ENCODE measurements at places on chromosomes 7 and 10.

DNA sequence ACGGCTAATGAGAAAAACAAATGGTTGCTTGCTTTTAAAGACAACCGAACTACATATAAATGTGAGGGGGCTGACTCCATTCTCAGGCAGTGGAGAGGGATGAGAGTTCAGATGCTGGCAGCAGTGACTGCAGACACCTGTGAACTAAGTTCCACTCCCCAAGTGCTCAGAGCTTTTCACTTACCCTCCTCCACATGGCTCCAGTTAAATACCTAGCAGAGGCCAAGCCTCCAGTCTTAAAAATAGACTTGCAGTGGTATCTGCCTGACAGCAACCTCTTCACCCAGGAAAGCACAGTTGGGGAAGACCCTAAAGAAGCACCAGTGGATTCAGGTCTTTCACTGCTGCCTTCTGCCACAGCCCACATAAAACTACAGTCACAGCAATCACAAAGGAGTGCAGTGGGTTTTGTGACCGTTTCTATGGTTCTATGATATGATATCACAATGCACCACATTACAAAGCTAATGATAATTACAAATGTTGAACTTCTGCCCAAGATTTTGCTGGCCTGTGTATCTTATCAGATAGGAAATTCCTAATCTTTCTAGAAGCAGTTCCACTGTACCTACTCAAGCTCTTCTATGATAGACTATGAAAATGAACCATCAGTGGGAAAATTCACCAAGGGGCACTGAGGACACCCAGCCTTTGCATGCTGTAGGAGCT, 3.3 kb upstream of the ABLIM1 start:
- DNase-seq: no peak

DNA sequence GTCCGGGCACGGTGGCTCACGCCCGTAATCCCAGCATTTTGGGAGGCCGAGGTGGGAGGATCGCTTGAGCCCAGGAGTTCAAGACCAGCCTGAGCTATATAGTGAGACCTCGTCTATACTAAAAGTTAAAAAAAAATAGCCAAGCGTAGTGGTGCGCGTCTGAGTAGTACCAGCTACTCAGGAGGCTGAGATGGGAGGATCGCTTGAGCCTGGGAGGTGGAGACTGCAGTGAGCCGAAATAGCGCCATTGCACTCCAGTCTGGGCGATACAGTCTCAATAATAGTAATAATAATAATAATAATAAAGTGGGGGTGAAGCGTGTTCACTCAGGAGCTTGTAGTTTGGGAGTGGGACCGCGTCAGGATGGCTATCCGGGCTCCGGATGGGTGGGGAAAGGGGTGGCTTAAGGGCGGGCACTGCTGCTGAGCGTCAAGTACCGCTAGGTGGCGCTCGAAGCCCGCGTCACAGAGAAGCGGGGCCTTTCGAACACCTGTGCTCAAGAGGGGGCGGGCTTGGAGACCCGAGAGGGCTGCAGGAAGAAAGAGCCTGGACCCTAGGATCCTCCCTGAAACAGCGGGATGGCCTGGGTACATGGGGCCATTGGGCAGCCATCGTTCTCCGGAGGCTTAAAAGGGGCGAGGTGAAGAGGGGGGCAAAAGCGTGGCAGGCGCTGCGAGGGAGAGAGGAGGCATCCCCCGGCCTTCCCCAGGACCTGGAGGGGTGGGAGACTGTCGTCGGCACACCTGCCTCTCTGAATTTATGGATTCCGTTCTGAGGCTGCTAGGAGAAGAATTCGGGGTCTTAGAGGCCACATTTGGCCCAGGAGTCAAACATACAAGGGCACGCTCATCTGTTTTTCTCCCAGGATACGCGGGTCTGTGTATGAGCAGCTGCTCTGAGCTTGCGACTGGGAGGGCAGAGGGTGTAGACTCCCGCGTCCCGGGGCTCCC, 14.5 kb downstream of the LBX1 start:
- peak; percentile 76 for DNase-seq

DNA sequence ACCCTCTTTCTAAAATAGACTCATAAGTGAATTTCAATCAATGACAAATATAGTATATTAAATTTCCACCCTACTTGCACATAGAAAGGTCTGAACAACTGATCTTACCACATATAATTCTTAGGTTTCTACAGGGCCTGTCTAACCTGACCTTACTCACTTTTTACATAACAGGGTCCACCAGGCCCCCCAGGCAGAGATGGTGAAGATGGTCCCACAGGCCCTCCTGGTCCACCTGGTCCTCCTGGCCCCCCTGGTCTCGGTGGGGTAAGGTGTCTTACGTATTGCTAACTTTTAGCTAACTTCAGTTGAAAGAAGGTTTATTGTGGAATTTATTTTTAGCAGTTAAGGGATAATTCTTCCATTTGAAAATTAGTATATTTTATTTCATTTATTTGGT, 5.3 kb downstream of the COL1A2 start:
- DNase-seq: no peak

- DNase-seq: no peak
Observed at GRCh38 chr10:88080213-88080612, 216.8 kb downstream of the PTEN start.

DNA sequence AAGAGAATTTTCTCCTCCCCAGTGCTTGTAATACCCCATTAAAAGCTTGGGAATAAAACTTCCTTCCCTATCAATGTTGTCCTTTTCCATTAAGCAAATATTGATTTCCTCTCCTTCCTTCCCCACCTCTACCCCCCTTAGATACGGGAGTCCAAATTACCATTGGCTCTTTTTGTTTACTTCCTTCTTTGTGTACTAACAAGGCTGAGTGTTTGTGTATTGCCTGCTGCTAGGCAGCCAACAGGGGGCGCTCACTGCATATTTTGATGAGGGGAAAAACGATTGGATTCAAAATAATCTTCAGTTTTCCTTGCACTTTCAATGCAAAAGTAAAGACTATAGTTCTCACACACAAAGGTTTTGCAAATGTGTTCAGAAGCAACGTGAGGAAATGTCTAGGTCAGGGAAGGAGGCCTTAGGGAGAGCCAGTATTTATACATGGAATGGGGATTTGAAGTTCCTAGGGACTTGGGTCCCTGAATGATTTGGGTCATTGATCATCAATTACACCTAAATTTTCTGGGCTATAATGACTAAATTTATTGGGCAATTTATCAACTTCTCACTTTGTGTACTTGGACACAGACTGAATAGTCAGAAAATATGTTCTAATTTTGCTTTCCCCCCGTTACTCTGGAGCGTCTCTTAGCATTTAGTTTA, 23.6 kb upstream of the VPS41 start:
- peak; percentile 19 for DNase-seq

GRCh38 chr7:105876964-105877601, 684 bp upstream of the ATXN7L1 start:
- no peak for DNase-seq

- no peak for DNase-seq
Observed at GRCh38 chr7:157482517-157483087, 145.8 kb downstream of the DNAJB6 start.

GRCh38 chr10:68559841-68560185, 324 bp upstream of the TET1 start:
- no peak for DNase-seq

GRCh38 chr10:102241444-102242117, at the start of gene PITX3:
PITX3 (minus strand) TSS chr10:102241512; CDS start chr10:102232080, 9,432 bp downstream.
- peak; percentile 73 for DNase-seq

DNA sequence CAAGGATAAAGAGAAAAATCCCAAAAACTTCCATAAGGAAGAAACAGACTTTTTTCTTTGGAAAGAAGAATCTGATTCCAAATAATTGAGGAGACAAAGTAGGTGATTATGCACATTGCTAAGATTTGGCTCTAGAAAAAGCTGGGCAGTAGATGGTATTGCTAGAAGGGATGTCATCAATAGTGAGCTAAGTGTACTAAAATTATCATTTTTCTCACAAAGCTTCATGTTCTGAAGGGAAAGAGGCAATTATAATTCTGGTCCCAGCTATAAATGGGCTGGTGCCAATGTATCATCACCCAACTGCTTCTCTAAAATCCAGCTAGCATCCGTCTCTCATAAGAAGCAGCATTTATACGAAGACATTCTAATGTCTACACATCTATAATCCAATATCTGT, 23.9 kb downstream of the STEAP1 start:
- DNase-seq: no peak

GRCh38 chr7:105218215-105218614, 170.5 kb downstream of the SRPK2 start:
- no peak for DNase-seq

- no peak for DNase-seq
Observed at GRCh38 chr7:12712236-12712635, 24.8 kb downstream of the ARL4A start.

- no peak for DNase-seq
Observed at GRCh38 chr10:57818522-57818921, 449.2 kb downstream of the IPMK start.

DNA sequence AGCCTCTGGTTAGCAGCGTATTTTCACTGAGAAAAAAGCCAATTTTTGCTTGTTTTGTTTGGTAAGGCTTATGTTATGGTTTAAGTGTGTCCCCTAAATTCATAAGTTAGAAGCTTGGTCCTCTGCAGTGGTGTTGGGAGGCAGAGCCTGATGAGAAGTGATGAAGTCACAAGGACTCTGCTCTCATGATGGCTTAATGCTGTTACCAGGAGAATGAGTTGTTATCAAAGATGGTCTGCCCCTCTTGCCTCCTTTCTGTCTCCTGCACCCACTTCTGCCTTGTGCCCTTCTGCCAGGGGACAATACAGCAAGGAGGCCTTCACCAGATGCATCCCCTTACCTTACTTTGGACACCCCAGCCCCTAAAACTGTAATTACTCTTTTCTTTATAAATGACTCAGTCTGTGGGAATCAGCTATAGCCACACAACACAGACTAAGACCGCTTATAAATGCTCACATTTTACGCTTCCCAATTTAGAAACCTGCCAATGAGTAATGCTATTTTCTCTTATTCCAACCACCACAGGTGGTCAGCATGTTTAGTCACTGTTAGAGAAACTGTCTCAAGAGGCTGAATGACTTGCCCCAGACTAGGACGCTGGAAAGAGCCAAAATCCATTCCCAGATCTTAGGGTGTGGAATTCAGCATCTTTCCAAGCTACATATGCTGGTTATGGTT, 6.1 kb upstream of the PKD1L1 start:
- DNase-seq: no peak

DNA sequence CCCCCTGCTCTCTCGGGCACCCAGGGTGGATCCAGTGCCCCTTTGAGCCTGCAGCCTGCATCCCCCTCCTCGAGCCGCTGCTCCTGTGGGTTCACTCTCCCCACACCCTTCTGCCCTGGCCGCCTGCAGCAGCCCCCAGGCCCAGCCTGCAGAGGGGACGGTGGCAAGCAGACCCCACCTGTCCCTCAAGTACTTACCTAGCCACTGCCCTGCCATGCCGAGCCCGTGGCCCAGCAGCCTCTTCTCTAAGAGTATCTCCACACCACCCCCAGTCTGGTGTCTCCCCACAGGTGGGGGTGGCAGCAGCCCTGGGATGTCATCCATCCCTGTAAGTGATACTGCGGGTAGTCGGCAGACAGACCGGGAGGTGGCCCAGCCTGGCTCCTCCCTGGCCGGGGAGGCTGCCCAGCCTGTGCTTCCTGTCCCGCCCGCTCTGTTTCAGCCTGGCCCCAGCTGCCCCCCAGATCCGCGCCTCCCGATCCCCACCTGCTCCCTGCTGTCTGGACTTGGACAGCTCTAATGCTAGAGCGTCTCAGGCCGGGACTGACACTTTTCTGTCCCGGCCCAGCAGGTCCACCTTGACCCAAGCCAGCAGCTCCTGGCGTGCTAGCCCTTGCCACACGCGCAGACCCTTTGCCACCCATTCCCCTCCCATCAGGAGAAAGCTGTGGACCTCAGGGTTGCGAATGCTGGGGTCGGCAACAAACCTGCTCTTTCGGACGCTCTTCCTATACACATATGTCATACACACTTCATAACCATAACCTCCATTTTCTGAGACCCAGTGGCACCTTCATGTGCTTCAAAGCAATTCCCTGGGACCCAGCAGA, 25.0 kb downstream of the YKT6 start:
- DNase-seq: no peak

DNA sequence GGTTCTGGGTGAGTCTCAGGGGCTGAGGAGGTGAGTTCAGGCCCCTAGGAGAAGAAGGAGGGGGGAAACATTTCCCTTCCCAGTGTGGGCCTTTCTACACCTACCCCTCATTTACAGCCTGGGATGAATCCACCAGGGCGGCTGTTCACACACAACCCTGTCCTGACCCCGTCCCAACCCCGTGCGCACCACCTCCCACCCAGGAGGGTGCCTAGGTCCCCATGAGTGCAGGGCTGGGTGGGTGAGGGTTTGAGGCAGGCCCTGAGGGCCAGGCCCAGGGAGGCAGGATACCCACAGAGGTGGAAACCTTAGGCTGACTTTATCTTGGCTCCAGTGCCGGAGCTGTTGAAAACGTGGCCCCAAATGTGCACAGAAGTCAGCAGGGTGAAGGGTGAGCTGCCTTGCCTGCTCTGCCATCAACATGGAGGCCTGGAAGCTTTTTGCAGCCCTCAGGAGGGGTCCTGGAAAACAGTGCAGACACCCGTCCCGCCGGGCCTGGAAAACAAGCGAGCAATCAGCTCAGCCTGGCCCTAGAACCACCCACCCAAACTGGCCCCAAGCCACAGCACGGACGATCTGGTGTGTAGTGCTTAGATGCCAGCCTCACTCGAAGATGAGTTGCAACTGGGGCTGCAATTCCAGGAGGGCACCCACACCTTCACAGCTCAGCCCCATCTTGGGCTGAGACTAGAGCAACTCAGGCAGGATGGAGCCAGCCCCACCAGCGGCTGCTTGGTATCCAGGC, 9.3 kb upstream of the RET start:
- no peak for DNase-seq

DNA sequence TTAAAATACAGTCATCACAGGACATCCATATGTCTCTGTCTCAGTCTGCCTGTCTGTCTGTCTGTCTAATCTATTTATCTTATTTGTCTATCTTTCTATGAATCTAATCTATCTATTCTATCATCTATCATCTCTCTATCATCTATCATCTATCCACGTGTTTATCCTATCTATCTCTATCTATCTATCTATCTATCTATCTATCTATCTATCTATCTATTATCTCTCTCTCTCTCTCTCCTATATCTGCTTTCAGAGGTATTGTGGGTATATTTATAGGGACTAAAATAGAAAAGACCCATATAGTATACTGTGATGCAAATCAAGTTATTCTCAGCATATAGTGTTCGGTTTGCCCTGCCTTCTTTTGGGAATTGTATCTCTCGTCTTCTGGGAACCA, 167.5 kb downstream of the VPS50 start:
- DNase-seq: no peak

DNA sequence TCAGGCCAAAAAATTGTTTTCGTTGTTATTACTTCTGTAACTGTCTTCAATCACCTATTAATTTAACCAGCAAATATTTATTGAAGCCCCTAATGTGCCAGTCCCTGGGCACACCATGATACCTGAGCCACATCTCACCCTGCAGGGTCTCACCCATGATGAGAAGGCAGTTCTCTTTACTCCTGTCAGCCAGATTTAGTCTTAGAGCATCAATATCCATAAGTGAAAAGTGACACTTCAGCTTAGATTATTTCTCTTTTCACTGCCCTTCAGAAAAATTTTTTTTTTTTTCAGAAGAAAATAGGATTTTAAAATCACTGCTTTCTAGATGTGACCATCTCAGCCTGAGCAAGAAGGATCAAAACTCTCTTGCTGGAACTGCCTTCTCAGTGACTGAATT, 258.6 kb upstream of the NFE2L3 start:
- DNase-seq: no peak

Data from stimulated activated CD4-positive, alpha-beta T cell treated with anti-CD3 and anti-CD28 coated beads, Interleukin-1b, Interleukin-23, amount 100 ng/mL, for 1 hour (primary cell).